ENCODE measurements at places on chromosomes 1 and 21.

GRCh38 chr1:161884475-161884874 lies 118.4 kb downstream of the ATF6 start:
- no peak for DNase-seq

DNA sequence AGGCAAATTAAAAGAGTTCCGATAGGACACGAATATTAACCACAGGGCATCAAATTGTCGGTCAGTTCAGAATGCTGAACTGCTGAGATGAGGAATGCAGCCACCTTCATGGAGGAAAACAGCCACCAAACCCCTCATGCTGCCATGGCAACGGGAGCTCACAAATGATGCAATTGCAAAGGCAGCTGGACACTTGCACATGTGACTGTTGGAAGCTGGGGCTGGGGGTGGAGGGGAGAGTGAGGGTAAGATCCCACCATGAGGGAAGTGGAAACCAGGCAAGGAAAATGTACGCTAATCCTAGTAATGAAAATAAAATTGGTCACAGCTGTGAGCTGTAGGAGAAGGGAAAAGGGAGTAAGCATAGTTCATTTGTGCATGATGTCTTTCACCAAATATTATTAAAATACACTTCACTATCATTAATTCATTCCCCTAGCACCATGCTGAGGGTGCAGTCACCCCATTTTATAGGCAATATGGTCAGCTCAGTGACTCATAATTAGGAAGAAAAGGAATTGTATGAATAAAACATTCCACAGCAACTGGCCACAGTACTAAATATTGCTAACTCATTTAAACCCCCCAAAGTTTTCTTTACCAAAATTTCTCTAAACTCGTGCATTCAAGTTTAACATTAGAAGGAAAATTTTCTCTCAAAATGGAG lies 15.3 kb downstream of the BECN2 start:
- DNase-seq: no peak

DNA sequence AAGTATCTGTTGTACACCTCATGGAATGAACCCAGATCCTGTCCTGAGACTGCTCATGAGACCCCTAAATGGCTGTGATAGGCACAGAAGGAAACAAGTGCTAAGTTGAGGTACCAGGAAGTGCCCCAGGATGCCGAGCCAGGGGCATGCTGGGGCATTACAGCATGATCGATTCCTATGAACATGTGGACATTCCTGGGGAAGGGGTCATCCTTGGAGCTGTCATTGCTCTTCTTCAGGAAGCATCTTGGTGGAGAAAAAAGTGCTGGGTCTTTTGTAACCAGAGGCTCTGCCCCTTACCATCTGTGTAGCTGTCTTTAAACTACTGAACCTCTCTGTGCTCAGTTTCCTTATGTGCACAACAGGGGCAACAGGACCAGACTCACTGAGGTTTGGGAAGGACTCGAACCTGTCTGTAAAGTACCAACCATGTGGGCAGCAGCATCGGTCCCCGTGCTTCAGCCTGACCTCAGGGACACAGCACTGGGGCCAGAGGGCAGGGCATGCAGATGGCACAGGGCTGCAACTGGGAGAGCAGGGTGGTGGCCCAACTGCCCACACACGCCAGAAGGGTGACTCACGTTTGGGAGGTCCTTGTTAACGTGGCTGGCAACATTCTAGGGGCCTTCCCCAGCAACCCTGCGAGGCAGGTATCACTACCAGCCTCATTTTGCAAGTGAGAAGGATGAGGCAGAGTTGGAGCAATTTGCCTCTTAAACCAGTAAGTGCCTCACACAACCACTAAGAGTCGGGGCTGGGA lies 142.3 kb upstream of the EDN2 start:
- no peak for DNase-seq

DNA sequence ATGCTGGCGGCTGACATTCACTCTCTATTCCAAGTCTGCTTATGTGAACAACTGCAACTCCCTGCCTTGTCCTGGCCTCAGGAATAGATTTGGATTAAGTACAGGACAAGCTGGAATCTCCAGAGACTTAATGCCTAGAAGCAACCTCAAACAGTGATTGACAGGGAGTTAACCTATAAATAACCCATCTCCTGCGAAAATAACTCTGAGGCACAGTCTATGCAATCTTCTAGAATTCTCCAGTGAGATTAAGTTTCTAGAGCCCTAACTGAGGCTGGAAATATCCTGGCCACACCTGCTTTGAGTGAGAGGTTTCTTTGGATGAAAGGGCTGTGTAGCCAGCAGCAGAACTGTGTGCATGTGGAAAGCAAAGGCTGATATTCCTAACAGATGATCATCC lies 25.3 kb upstream of the ATP1A1 start:
- no peak for DNase-seq

DNA sequence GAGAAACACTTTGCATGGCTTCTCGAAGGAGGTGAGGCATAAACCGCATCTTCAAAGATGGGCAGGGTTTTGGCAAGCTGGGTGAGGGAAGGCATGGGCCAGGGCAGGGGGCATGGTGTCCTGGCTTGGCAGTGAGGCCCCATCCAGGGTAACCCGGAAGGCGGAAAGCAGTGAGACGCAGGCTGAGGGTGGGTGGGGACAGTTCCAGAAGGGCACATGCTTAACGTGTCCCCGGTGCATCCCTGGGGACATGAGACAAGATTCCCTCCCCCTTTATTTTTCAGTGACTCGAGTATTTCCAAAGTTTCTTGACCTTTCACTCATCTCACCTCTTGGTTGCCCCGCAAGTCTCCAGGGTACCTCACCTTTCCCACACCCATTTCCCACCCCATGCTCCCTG lies 122.8 kb upstream of the SLC25A33 start:
- no peak for DNase-seq

- DNase-seq: no peak
These were observed 622.1 kb downstream of the PLPP3 start for GRCh38 chr1:55957276-55957675.

DNA sequence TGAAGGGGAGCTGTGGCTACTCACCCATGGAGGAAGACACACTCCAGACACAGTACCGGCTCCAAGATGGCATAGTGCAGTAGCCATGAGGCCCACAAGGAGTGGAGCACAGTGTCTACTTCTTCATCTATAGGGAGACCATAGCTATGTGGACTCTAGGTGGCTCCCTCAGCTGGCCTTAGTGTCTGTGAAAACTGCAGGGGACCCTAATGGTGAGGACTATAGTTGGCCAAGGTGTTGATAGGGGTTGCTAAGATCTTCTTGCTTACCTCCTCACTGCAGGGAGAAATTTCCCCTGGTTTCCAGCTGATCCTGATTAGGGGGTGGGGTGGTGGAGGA lies 58.9 kb downstream of the DIPK1A start:
- DNase-seq: no peak
